ENCODE measurements at places on chromosomes 2 and 18.

DNA sequence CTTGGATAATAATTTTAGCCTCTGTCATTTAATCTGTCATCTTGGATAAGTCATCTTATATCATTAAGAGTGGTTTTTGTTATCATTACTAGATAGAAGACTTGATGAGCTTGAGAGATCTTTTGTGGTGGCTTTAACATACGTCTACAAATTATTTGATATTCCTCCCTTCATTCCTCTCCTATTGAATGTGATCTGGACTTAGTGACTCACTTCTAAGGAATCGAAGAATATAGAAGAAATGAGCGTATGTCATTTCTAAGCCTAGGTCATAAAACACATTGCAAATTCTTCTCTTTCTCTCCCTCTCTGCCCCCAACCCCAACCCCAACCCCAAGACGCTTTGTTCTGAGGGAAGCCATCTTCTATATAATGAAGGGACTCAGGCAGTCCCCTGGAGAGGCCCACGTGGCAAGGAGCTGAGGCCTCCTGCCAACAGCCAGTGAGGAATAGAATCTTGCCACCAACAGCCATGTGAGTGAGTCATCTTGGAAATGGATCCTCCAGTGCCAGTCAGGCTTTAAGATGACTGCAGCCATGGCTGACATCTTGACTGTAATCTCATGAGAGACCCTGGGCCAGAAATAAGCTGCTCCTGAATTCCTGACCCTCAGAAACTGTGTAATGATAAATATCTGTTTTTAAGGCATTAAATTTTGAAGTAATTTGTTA lies 221.6 kb upstream of the SP5 start:
- DNase-seq, result no peak

DNA sequence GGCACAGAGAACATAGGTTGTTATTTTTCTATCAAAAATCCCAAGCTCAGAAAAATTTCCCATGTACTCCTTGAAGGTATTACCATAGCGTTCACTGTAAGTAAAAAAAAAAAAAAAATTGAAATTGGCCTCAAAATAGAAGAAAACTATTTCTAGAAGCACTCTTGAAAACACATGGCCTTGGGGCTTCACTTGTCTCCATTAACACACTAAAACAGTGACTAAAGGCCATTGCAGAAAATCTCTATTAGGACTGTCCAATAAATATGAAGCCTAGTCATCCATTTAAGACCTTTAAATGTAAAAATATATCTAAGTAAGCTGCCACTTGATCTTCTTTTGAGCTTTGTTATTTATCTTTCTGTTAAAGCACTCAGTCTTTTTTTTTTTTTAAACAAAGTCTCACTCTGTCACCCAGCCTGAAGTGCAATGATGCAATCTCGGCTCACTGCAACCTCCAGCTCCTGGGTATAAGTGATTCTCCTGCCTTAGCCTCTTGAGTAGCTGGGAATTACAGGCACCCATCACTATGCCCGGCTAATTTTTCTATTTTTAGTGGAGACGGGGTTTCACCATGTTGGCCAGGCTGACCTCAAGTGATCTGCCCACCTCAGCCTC lies 35.8 kb downstream of the CCDC68 start:
- DNase-seq, result no peak

DNA sequence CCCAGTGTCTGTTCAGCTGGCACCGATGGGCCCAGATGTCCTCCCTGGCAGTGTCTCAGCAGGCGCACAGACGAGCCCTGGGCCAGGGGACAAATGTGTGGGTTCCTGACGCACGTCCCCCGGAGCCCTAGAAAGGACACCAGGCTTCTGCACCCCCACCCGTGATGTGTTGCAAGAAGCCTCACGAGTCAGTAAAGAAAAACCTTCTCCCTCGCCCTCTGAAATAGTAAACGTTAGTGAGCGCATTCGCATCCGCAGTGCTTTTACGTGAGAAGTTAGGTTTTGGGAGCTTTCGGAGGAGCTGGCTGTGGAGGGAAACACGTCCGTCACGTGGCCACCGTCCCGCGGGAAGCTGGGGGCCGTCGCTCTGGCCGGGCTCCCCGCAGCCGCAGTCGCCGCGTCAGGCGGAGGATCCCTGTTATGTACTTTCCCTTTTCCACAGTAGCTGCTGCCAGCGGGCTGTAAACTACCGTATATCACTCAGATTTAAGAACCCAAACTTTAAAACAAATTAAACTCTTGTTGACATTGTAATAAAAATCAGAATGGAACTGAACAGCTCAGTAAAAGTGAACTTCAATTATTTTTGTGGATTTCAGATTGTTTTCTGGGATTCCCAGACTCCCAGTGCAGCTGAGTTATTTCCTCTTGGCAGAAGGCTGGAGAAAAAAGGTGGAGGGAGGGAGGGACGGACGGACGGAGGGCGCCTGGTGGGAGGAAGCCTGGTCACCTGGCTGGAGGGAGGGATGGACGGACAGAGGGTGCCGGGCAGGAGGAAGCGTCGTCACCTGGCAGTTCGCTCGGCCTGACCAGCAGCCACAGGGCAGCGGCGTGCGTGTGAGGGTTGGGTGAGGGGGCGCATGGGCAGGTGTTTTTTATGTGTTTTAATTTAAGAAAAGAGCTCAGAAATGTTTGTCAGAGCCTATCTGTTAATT lies 112.1 kb downstream of the NFATC1 start:
- DNase-seq, result no peak

- no peak for DNase-seq
These were observed 385.2 kb downstream of the TNS1 start for GRCh38 chr2:217617616-217618022.

GRCh38 chr2:233208382-233209116 lies 42.9 kb upstream of the ATG16L1 start:
- DNase-seq, result no peak

GRCh38 chr2:69203166-69203985 lies 183.7 kb downstream of the GFPT1 start:
- DNase-seq, result no peak

DNA sequence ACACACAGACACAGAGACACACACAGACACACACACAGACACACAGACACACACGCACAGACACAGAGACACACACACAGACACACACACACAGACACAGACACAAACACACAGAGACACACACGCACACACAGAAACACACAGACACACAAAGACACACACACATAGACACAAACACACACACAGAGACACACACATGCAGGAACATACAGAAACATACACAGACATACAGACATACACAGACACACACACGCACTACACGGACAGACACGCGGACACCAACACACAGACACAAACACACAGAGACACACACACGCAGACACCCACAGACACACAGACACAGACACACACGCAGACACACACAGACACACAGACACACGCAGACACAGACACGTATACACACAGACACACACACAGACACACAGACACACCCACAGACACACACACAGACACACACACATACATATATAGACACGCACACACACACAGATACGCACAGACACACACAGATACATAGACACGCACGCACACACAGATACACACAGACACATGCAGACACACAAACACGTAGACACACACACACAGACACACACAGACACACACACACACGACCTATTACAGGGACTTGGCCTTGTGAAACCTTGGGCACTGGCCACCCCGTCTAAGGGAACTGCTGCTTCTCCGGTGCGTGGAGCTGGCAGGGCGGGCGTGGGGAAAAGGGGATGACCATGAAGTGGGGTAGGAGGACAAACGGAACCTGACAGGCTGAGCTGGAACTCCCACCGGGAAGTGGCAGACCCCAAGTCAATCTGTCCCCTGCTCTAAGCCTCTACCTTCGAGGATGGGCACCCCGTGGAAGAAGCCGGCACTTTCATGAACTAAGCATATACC lies 211.4 kb downstream of the TFCP2L1 start:
- DNase-seq, result no peak

DNA sequence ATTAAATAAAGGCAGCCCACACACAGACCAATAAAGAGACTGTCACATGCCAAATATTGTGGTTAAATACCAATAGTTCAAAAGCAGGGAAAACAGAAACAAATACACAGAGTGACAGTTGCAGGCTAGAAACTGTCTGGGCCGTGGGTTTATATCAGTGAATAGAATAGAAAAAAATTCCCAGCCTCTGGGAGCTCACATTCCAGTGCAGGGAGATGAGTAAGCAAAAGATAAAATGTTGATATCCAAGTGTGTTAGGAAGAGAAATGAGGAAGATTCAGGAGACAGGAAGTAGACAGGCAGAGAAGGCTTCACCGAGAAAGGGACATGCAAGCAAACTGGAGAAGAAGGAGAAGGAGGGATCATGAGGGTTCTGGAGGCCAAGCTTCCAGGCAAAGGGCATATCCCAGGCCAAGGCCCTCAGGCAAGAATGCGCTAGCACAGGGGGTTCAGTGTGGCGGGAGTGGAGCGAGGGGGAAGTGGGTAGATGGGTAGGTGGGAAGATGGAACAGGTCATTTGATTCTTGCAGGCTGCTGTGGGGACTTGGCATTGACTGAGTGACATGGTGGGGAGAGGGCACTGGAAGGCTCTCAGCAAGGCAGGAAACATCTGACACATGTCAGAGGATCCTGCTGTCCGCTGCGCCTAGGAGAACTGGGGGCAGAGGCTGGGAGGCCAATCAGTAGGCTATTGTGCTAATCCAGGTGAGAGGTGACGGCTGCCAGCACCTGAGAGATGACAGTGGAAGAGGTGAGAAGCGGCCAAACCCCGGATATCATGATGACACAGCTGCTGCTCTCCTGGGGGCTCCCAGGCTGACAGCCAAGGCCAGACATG lies 89.2 kb downstream of the ZBTB7C start:
- no peak for DNase-seq

Data from effector memory CD4-positive, alpha-beta T cell (primary cell).